ENCODE measurements at places on chromosomes 3 and 15.

DNA sequence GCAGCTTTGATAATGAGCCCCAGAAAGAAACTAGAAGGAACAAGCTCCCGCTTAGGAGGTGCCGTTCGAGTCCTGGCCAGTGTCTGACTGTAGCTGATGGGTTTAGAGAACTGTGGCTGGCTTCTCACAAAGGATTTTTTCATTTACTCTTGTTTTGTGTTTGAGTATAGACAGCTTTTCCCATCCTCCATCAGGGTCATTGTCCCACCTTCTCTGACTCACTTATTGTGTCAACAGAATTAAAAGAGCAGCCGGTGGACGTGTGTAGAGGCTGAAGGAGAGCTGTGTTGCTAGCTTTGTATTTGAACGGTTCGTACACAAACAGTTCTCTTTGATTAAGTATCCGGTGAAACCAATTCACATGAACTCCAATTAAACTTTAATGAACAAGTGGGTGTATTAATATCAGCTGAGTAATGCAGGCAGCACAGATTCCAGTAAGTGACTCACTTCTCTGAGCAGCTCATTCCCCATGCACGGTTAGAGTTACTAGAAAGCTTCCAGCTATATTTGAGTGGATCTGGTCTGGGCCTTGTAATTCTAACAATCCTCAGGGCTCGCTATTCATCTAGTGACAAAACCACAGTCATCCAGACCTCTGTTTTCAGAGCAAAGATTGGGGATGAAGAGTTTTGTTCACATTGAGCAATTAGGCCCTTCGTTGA is 141.0 kb downstream of the LPP start:
- DNase-seq: no peak

- no peak for DNase-seq
These were observed 52.5 kb upstream of the AMOTL2 start for GRCh38 chr3:134426660-134427181.

GRCh38 chr3:20125289-20125688 is 60.7 kb downstream of the SGO1 start:
- DNase-seq: no peak

DNA sequence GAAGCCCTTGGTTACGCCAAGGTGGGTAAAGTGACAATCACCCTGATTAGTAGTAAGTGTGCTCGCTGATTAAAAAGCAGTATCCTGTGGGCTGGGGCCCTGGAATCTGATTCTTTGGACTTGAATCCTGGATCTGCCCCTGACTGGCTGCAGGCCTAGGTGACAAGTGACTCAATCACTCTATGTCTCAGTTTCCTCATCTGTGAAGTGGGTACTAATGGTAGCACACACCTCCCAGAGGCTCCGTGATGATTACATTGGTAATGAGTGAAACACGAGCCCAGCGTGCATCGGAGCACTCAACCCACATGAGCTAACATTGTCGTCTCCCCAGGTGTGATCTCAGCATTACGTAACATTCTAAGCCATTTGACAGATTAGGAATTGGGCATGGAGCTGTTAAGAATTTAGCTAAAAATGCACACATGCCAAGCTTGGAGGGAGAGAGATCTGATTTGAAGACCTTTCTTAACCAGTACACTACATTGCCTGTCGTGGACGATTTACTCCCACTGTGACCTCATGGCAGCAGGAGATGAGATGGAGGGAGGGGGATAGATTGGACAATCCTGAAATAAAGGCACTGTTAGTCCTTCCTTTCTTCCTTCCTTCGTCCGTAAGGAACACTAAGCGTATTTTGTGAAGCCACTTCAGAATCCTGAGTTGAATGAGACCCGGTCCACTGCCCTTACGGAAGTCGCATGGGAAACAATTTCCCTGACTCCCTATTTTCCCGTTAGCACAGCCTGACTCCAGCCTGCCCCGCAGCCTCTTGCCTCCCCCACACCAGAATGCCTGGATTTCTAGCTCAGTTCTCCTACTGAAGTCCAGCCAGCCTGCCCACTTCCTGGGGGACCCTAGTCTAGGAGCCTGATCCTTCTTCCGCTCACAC is 32.1 kb downstream of the MGLL start:
- DNase-seq: no peak

- no peak for DNase-seq
These were observed 579.5 kb downstream of the PDCD6IP start for GRCh38 chr3:34377961-34378360.

DNA sequence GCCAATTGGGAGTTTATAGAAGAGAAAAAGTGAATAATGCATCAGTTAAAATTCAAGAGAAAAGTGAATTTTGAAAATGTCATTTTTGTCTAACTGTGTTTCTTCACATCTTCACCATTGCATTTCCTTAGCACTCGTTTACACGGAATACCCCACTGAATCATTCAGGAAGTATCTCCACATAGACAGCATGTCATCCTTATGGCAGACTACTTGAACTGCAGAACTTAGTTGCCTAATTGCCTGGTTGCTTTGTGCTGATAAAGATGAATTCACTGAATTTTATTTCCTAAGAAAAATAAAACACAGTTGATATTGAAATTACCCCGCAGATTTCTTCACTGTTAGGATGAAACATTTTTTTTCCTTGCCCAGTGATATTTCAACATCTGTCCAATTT is 627.1 kb downstream of the ROBO1 start:
- DNase-seq: no peak

DNA sequence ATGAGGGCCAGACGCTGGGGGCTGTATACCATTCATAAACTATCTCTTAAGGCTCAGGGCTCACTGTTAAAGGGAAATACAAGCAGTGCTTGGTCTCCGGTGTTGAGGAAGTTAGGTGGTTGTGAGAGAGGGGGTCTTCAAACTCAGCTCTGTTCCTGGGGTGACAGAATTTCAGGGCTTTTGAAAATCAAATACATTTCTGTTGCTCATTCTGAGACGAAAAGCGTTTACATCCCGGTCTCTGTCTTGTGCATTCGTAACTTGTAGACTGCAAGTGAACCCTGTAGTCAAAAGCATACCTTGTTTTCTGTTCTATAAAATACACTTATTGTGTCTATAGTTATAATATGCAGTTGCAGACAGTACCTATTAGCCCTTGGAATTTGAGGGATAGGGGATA is 1.7 kb downstream of the SLCO3A1 start:
- DNase-seq: no peak

DNA sequence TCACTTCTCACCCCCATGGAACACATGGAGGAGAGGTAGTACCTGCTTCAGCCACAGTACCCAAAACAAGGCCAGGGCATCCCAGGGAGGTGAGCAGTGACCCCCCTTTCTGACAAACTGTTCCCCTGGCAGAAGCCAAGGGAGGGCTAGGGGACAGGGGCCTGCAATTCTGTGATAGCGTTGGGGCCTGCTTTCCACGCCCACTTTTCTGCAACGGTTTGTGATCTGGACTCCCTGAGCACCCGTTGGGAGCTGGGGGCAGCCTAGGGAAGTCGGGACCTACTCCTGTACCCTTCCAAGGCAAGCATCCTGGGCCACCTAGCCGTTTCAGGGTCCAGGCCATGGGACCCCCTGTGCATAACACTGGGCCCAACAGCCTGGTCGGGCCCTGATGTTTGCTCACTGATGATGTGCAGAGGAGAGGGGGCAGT is 996 bp upstream of the DNAJA4 start:
- DNase-seq: no peak

DNA sequence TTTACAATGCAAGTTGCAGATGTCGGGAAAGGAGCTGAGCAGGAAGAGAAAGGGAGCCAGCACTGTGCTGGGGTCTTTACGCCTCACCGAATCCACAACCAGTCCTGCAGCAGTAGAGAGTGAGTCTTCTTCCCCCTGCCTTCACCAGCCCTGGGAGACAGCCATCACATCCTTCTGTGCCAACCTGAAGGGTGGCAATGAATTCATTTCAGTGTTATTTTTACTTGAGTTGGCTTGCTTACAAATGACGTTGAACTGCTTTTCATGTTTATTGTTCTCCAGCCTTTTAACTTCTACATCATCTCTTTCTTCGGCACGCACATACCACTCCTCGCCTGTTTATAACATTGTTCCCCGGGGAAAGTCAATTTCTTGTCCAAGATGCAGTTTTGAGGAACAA is 77.1 kb downstream of the TRIM42 start:
- no peak for DNase-seq

DNA sequence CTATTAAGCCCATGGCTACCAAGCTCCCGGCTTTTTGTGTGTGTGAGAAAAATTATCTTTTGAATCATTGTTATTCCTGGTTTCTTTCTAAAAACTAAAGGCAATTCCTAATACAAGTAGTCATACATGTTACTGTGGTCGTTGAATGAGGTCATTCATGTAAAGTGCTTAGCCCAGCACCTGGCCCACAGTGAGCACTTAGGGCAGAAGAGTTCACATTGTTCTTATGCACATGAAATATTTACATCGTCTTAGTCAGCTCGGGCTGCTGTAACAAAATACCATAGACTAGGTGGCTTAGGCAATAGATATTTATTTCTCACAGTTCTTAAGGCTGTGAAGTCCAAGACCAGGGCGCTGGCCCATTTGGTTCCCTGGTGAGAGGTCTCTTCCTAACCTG is 216.1 kb downstream of the SHQ1 start:
- DNase-seq: no peak

- DNase-seq: no peak
These were observed 255.0 kb upstream of the ROPN1 start for GRCh38 chr3:124246949-124247348.

- no peak for DNase-seq
These were observed 31.3 kb downstream of the LIPC start for GRCh38 chr15:58462973-58463663.

DNA sequence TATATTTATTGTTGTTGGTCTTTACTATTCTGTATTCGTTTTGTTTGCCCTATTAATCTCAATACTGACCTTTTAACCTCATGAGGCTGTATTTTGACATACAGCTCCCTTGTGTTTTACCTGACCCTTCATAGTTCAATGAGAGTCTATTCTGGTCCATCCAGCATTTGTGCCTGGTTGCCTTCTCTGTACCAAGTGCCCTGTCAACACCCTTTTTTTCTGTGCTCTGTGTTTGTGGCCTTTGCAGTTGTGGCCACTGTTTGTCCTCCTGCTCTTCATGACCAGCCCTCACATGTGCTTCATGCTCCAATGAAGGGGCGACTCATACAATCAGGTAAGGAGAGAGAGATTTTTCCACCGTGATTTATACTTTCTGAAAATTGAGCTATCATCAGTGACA is 368.2 kb downstream of the IL20RB start:
- DNase-seq: no peak

DNA sequence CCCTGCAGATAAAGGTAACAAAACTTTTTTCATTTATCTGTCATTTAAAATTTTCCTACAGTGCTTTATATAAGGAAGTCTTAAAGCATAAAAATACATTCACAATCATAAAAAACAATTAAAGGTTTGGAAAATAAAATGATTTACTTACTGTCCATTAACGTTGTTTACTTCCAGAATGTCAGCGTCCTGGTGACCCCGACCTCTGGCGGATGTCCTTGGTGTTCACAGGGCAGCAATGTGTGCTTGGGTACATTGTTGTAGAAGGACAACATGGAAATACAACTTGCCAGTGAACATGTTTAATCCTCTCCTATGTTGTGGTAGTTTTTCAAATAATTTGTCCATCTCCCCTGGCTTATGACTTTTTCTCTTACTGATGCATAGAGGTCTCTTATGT is 168.8 kb upstream of the NDN start:
- DNase-seq: no peak

- no peak for DNase-seq
These were observed 116.5 kb downstream of the THSD4 start for GRCh38 chr15:71231758-71232157.

- no peak for DNase-seq
These were observed 552.3 kb downstream of the FOXP1 start for GRCh38 chr3:71031181-71031580.

- DNase-seq: no peak
These were observed 75.7 kb downstream of the GAP43 start for GRCh38 chr3:115698851-115699591.

- no peak for DNase-seq
These were observed 258.1 kb upstream of the NECTIN3 start for GRCh38 chr3:110813541-110813940.

DNA sequence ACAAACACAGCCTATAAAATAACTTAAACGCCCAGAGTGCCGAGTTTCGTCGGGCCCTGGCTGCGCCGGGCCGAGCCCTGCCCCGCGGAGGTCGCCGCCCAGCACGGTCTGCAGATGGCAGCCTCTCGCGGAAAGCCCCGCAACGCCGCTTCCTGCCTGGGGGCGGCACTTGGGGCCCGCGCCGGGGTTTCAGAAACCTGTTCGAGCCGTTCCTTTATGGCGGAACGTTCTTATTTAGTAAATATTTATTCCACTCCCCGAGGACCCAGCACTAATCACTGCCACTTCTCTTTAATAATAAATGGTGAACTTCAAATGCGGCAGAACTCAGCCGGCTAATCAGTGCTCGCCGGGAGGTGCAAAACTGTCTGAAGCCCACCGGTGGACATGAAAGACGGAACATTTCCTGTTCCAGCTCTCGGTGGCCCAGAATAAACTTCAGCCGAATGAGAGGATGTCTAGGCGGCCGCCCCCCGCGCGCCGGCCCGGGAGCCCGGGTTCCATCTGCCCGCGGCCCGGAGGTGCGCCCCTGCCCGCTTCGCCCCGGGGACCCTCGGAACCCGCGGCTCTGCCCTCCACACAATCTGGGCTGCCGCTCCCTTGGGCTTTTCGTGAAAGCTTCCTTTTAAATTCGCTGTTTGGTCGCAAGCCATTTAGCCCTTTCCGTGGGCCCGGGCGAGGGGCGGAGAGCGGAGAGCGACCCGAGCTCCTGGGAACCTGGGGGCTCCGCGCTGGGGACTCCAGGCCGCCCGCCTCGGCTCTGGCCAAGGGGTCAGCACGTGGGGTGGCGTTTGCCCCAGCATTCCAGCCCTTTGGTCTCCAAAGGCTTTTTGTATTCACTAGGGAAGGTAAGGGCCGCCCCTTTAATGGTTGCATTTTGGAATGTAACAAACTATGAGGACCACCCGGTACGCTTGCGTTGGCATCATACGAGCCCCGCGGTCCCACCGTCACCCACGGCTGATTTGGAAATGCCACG is 110.8 kb upstream of the ATP11B start:
- peak; percentile 51 for DNase-seq

GRCh38 chr3:45878124-45878523 is 8.2 kb upstream of the CCR9 start:
- DNase-seq: no peak

DNA sequence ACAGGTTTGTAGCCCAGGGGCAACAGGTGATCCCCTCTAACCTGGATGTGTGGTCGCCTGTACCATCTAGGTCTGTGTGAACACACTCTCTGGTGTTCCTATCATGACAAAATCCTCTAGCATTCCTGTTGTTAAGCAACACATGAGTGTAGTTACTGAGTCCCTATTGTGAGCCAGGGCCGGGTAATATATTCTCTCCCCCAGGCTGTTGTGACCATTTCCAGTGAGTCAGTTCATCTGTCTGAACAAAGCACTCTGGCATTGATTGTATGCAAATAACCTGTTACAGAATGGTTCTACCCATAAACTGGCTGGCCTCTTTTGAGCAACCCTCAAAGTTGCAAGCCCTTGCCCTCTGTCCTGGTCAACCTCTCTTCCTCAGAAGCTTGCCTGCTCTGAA is 2.6 kb upstream of the FLNB start:
- no peak for DNase-seq

DNA sequence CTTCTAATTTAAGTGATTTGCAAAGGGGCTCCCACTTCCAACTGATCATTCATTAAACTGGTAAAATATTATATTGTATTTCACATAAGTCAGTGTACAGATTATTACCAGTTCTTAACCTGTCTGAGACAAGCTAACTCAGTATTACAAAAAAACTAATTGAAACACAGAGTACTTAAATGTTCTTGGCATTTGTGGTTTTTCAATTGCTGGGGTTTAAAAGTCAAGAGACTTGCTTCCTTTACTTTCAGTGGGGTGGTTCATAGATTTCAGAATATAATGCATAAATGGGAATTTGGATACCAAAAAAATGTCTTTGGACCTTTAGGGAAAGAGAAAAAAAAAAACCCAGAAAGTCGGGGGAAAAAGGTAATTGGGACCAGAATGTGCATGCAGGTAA is 85.0 kb downstream of the ATP10A start:
- no peak for DNase-seq
